ENCODE measurements at places on chromosomes 11 and 22.

DNA sequence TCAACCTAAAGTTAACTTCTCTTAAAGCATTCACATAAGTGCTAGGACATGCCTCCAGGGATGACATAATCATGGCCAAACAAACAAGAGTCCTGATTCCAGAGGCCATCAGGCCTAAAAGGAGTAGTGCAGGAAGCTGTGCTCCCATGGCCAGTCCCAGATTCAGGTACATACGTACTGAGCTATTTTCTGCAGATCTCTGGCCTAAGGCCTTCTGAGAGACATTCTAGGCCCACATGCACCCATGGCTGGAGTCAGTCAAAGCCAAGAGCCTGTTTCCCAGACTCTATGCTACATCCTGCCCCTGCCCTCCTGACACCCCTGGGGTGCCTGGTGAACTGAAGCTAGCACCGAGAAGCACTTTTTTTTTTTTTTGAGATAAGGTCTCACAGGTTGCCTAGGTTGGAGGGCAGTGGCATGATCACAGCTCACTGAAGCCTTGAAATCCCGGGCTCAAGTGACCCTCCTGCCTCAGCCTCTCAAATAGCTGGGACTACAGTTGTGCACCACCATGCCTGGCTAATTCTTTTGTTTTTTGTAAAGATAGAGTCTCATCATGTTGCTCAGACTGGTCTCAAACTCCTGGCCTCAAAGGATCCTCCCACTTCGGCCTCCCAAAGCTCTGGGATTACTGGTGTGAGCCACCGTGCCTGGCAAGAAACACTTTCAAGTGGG is 553 bp downstream of the CD3D start:
- DNase-seq: no peak

- no peak for DNase-seq
Measured at GRCh38 chr11:94581926-94582325, 14.8 kb downstream of the PIWIL4 start.

GRCh38 chr11:100578831-100579311 is 108.2 kb upstream of the ARHGAP42 start:
- DNase-seq: no peak

DNA sequence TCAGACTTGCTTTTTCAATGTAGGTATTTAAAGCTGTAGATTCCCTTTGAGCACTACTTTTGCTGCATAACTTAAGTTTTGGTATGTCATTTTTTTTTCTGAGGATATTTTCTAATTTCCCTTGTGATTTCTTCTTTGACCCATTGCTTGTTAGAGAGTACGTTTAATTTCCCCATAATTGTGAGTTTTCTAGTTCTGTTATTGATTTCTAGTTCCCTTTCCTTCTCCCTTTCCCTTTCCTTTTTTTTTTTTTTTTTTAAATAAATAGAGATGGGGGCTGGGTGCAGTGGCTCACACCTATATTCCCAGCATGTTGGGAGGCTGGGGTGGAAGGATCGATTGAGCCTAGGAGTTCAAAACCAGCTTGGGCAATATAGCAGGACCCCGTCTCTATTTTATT is 30.8 kb downstream of the UBE2L3 start:
- DNase-seq: no peak

DNA sequence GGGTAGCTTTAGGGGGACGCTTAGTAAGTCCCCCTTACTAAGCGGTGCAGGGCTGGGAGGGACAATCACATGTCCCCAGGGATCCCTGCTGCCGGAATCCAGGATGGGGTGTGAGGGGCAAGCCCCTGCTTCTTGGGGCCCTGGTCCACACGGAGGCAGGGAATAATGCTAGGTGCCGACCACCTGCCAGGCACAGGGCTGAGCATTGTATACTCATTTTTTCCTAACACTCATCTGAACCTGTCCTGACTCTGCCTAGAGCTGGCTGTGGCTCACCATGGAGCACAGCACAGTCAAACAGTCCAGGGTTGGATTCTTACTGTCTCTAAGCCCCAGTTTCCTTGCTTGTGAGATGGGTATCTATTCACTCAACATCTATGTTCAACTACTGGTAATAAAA is 1.4 kb upstream of the LTBP3 start:
- DNase-seq: no peak

DNA sequence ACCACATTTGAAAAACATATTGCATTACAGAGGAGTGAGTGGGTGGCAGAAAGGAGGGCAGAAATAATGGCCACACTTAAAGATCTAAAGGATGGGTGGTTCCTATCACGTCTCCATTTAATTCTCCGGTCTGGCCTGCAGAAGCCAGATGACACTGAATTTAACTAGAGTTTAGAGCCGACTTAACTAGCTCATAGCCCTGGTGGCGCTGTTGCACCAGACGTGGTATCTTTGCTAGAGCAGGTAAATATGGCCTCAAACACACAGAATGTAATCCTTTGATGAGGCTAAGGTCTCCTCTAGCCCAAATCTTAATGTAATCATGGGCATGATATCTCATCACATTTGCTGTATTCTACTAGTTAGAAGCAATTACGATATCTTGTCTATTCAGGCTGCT is 51.5 kb upstream of the GAL start:
- no peak for DNase-seq

DNA sequence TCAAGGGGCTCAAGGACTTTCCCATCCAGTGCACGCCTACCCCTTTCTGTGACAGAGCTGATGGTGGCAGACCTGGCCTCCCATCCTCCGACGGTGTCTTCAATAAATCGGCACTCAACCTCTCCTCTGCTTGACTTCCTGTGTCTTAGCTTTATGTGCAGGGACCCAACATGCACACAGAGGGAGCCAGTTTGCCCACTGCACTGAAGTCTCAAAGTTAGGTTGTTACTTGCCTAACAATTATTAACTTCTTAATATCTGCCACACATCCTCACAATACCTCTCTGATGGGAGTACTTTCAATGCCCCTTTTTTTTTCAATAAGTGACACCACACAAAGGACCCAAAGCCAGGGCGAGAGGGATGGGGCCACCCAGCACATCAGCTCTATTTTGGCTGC is 3.6 kb downstream of the IZUMO1R start:
- DNase-seq: no peak

GRCh38 chr11:81970886-81971285 is 762.8 kb downstream of the FAM181B start:
- DNase-seq: no peak

DNA sequence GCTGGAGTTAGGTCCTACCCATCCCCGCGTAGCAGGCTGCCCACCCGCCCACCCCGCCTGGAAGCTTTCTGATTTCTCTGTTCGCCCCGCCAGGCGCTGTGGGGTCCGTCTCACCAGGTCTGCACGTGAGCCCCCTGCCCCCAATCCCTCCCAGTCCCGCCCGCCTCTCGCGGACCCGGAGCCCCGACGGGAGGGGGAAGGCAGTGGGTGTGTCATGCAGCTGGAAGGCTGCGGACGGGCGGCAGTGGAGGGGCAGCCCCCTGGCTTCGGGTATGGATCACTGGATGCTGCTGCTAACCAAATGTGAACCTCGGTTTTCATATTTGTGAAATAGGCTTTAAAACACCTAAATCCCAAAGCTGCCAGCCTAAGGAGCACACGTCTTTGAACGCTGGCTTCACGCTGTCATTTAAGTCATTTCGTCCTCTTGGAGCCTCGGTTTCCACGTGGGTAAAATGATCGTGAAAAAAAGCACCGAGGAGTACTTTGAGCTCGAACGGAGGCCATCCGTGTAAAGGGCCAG is 568 bp upstream of the BIK start:
- DNase-seq: no peak

GRCh38 chr11:119205080-119205479 is 1.1 kb upstream of the CBL start:
- no peak for DNase-seq

DNA sequence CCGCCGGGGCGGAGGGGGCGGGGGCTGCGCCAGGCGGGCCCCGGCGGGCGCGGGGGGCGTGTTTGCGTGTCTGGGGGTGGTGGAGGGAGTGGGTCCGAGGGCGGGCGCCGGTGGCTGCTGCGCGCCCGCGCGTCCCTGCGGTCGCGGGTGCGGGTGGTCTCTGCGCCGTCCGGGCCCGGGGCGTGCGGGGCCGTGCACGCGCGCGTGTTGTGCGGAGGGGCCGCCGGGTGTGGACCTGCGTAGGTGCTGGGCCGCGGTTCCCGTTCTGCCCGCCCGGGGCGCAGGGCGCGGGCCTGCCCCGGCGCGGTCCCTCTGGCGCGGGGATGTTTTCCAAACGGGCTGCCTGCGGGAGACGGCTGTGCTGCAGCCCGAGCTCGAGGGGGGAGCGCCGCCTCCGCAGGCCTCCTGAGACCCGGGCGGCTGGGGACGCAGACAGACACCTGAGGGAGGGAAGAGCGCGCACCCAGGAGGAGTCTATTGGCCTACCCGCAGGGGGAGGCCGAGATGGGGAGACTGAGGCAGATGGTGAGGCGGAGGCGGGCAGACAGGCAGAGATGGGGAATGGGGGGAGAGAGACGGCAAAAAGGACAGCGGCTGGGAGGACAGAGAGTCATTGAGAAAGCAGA is 442 bp downstream of the PELI3 start:
- no peak for DNase-seq

DNA sequence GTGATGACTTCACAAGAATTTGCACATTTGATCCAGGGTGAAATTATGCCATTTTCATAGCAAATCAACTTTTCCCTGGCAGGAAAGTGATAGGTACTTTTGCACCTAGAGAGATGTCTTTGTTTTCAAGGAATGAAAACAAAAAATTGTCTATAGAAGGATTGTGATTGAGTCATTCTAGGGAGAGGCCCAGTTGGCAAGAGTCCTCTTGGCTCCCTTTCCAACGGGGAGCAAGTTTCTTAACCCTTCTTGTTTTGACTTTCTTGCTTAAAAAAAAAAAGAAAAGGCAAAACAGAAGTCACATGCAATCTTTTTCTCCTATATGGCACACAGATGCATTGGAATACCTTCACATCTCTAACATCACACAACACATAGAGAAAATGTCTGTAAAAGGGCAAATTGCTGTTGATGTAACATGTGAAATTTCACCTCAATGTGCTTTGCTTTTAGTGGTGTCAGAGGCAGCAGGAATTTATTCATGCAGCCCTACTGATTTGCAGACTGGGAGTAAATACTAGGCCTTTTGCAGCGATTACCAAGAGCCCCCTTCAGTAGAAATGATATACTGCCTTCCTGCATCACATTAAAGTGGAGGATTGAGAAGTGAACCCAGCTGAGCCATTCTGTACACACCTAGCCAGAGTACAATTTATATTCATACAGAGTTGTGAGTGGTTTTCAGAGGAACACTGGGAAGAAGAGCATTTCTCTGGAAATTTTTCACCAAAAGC is 290.7 kb upstream of the MPPED2 start:
- DNase-seq: no peak

GRCh38 chr11:16843294-16843693 is 104.8 kb downstream of the C11orf58 start:
- DNase-seq: no peak

- DNase-seq: no peak
Measured at GRCh38 chr11:14645985-14646900, 2.6 kb downstream of the PDE3B start.

DNA sequence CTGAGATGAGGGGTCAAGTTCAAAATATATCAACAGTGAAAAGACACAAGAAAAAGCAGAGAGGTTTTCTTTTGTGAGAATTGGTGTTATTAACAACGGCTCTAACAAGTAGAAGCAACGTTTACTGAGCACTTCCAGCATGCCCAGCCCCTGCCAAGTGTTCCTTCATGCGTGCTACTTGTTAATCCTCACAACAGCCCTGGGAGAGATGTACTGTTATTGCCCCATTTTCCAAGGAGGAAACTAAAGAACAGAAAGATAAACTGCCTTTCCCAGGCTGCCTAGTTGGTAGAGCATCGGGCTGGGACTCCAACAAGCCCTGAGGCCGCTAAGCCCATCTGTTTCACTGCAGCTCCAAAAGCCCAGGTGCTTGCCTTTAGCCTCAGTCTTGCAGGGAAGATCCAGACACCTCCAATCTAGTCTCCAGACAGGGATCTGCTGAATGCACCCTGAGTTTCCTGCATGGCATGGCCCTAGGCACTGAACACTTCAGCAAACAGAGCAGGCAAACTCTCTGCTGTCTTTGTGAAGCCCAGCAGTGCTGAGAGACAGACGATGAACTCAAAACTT is 25.5 kb downstream of the SPATA19 start:
- no peak for DNase-seq

- DNase-seq: no peak
Measured at GRCh38 chr11:73310076-73310475, 2.0 kb downstream of the ARHGEF17 start.

GRCh38 chr22:45208993-45209838 is 31.5 kb downstream of the KIAA0930 start:
- peak; percentile 14 for DNase-seq

DNA sequence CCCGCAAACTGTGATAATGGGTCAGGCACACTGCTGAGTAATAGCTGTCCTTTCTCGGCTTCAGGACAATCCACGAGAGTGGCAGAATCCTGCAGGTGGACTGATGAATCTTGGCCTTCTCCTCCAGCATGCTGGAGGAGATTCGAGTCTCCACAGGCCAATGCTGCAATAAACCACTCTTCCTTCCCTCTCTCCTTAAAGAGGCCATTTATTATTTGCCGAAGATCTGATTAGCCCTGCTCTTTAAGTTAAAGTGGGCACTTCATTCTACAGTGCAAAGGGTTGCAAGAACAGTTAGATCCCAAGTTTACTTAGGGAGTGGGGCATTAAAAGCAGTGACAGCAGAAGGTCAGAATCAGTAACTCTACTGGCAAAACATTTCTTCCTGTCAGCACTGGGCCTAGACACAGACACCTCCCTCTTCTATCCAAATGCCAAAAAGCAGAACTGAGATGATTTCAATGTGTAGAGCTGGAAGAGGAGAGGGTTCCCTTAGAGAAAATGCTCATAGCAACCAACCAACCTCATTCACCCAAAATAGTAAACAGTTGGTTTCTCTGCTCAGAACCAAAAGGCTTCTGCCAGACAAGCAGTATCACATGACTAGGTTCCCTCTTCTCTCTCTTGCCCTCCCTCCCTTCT is 121.7 kb downstream of the SGSM3 start:
- peak; percentile 18 for DNase-seq

GRCh38 chr22:40410272-40410671 is 39.9 kb downstream of the SGSM3 start:
- DNase-seq: no peak

DNA sequence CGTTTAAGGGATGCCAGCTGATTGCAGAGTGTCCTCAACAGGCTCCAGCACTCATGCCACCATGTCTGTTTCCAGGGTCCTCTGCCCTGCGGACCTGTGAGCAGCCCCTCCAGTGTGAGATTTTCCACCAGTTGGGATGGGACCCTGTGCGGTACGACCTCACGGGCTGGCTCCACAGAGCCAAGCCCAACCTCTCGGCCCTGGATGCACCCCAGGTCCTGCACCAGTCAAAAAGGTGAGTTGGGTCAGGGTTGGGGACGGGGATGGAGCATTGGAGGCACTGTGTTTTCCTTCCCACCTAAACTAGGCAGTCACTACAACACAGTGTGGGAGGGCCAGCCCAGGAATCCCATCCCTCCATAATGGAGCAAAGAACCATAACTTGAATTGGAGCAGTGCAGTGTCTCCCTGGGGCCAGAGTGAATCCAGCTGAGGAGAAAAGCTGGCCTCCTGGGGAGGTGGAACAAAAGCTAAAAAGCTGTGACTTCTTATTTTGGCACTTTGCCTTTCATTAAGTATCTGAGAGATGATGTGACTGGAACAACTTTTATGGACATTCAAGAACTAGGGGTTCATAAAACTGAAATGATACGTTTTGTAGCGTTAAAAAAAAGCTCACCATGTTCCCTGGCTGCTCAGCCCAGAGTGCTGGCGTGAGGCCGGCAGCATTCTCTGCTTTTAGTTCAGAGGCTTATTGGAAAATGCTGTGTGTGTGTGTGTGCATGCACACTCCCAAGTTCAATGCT is 101.8 kb downstream of the MYO18B start:
- no peak for DNase-seq

GRCh38 chr11:110318638-110319404 is 22.4 kb upstream of the RDX start:
- no peak for DNase-seq

GRCh38 chr11:129331217-129331616 is 44.4 kb upstream of the BARX2 start:
- no peak for DNase-seq
